ENCODE measurements at places on chromosomes 13 and 19.

DNA sequence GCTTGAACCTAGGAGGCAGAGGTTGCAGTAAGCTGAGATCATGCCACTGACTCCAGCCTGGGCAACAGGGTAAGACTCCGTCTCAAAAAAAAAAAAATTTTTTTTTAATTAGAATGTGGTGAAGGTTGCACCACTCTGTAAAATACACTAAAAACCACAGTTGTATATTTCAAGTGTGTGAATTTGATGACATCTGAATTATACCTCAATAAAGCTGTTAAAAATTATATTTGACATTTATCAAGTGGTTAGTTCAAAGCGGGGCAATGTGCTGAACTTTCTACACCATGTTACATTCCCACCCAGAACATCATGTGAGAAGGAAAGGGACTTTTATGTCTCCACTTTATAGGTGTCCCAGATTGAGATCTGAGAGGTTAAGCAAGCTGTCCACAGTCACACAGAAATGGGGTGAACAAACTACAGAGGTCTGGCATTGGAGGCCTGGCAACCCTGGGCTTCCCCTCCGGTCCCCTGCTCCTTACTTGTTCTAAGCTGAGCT is 5.9 kb upstream of the S1PR5 start:
- DNase-seq, result no peak

- DNase-seq, result no peak
Observed at GRCh38 chr19:45498411-45499195, at the start of gene PPM1N. PPM1N (plus strand) TSS chr19:45498443; CDS start chr19:45498473, 30 bp downstream.

GRCh38 chr19:4455719-4456475 is 1.7 kb downstream of the UBXN6 start:
- peak; percentile 73 for DNase-seq

- peak; percentile 29 for DNase-seq
Observed at GRCh38 chr19:48969276-48970138, 4.4 kb downstream of the FTL start.

DNA sequence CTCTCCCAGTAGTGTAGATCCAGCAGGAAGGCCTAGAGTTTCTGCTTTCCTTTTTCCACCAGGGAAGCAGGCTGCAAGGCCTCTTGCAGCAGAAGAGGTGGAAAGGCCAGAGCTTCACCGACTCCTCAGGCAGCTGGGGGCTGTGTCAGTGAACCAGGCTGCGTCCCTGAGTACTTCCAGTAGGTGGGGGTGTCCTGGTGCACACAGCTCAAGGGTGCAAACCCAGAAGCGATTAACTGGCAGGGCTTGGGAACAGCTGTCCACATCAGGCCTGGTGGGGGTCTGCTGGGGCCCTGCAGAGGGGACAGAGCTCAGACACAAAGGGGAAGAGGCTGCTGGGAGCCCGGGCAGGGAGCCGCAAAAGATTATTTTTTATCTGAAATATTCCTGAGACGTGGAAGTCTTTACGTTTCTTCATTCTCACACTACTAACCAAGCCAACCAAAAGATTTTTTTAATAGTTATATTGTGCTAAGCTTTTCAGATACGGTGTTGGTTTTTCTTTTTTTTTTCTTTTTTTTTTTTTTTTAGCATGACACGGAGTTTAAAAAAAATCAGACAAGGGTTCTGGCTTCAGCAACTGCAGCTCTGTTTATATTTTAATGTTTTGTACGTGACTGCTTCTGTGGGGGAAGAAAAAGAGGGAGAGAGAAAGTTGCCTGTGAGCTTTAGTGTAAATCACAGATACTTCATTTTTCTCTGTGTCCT is 11.0 kb downstream of the TSHZ3 start:
- no peak for DNase-seq

- DNase-seq, result no peak
Observed at GRCh38 chr13:54183728-54184127, 1155.1 kb downstream of the OLFM4 start.

DNA sequence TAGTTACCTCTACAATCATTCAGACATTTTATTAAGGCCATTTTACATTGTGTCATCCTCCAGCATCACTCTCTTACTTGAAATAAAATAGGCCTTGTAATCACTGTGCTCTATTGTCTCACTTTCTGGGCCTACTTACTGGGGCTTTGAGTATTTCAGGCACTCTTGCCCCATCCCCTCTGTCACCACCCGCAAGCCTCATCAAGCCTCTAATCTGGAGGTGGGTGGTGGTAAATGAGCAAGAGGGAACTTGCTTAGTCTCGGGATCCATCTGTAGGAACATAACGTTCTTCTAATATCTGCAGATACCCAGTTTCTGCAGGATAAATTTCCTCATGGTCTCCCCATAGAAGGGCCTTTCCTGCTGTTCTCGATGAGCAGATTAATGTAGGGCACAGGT is 19.4 kb upstream of the GPR18 start:
- DNase-seq, result no peak

DNA sequence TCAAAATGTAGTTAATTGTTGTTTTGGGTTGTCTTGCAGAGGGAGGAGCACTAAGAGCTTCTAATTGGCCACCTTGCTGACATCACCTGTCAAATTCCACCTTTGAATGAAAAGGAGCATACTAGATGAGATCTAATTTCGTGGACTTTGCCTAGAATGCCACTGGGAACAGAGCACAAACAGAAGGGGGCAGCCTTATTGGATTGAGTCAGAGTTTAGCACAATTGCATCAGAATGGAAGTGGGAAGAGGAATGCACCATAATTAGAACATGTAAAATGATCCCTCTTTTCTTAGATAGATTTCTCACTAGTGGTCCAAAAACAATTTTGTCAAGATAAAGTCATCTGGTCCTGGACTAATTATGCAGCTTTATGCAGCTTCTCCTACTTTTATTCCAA is 1552.2 kb downstream of the PCDH9 start:
- no peak for DNase-seq

DNA sequence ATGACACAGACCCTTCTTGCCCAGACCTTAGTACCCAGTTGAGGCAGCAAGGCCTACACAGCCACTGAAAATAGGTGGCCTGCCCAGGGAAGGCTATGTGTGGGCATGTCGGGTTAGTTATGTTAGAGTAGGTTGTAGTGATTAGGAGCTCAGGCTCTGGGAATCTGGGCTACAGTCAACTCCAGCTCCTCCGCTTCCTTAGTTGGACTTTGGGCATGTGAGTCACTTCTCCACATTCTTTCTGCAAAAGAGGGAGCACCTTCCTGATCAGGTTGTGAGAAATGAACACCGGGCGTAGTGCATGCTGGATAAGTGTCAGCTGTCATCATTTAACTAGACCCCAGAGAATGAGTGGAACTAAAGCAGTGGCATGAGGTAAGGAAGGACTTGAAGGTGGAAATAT is 64.8 kb downstream of the ARHGAP35 start:
- no peak for DNase-seq

- no peak for DNase-seq
Observed at GRCh38 chr13:78609464-78610205, 6.3 kb upstream of the POU4F1 start.

DNA sequence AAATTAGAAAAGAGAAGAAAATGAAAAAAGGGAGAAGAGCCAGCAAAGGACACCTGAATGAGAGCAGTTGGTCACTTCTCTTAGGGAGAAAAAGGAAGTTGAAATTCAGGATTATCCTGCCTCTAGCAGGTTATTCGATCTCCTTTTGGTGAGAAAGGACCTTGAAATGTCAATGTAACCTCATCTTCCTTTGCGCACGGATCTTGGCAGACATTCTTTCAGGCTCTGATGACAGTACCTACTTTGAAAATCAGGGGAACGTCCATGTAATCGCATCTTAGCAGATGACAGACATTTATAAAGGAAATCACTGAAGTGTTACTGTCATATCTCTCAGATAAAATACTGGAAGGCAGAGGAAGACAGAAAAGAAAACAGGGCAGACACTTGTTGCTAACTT is 36.7 kb downstream of the FRY start:
- DNase-seq, result no peak

DNA sequence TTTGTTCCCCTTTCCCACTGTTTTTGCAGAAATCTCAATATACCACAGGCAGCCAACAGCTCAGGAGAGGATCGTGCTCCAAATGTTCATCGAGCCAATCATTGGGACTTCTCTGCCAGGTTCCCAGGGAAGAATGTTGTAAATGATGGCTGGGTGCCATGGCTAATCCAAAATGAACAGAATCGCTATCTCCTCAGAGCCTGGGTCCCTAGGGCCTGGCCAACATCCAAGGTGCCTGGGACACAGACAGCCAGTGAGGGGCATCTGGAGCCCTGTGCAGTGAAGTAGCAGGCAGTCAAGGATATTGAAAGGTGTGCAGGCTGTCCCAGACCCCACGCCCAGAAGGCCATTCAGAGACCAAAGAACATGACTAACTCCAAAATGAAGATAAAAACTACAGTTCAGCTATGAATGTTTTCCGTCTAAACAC is 37.8 kb downstream of the BRD4 start:
- DNase-seq, result peak; percentile 52

Data from NCI-H446 treated with DMSO at 0.1 percent for 48 hours (cell line).